ENCODE measurements at places on chromosomes 1 and 21. TPM values are rescaled to one million over a fixed set of nuclear protein-coding genes. Genes with fewer than 3 reads are reported as not detected.

DNA sequence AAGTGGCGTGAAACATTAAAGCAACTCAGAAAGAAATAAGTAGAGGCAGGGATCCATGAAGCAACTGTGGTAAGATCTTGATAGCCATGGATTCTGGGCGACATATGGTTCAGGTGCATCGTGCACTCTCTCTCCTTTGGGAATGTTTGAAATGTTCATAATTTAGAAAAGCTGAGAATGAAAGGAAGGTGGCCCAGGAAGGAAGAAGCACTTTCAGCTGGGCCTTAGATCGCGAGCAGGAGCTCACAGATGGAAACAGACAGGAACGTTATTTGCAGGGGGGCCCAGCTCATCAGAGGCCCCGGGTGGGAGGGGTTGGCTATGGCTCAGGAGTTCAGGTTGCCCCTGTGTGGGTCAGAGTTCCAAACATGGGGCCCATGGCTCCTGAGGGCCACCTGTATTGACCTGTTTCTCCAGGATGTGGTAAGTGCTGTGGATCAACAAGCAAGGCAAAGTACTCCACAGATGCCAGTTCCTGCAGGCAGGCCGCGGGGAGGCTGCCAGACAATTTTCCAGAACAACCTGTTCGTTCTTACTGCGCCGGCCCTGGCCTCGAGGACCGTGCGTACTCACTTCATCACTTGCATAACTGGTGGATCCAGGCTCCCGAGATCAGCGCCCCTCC lies 253.2 kb downstream of the TOMM20 start:
- no peak overlapping the region for H3K4me3 ChIP-seq
- H3K4me1 ChIP-seq, result peaks cover 22% of the 10 kb centered on the region

Gene HOOK1
- 16.0 TPM for total RNA-seq

Gene ETV3L
- total RNA-seq, result not detected

DNA sequence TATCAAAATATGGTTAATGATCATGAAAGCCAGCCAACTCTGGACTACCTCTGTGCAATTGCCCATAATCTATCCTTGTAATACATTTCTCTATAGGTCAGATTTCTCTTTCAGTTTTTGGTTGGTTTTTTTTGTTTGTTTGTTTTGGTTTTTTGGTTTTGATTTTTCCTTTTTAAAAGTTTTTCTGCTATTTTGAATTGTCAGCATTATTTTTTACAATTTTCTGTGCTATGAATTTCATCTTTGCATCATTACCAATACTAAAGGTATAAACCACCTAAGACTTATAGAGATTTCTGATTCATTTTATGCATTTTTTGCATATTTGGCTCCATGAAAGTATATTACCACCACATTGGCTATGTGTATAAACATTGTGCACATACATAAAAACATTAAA lies 799.6 kb downstream of the ADGRL2 start:
- H3K4me3 ChIP-seq, result no peak overlapping the region
- H3K36me3 ChIP-seq, result no peaks in the 10 kb centered on the region
- H3K27me3 ChIP-seq, result peaks cover 2% of the 10 kb centered on the region
- DNase-seq, result no peak

Gene TRMT13
- total RNA-seq, result 12.9 TPM

GRCh38 chr1:237779356-237779755 lies 111.4 kb downstream of the ZP4 start:
- H3K36me3 ChIP-seq, result no peaks in the 10 kb centered on the region
- DNase-seq, result no peak
- no peaks in the 10 kb centered on the region for H3K4me1 ChIP-seq
- H3K27me3 ChIP-seq, result no peaks in the 10 kb centered on the region
- H3K4me3 ChIP-seq, result no peak overlapping the region

DNA sequence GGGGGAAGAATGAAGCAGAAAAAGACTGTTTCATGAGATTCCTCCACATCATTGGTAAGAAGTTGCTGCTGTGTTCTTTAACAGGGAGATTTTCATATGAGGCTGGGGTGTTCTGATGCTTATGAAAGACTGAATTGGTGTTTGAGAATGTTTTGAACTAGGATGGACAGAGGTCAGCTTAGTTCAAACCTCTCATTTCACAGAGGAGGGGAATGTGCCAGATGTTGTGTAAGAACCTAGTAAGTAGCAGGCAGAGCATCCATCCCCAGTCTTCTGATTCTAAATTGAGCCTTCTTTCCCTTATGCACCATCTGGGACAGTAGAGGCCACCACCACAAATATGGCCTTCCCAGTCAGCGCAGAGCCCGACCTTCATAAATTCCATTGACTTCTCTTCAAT lies 43.7 kb downstream of the SAMD13 start:
- H3K4me1 ChIP-seq, result no peaks in the 10 kb centered on the region
- no peak overlapping the region for H3K4me3 ChIP-seq
- no peaks in the 10 kb centered on the region for H3K36me3 ChIP-seq
- no peak for DNase-seq

DNA sequence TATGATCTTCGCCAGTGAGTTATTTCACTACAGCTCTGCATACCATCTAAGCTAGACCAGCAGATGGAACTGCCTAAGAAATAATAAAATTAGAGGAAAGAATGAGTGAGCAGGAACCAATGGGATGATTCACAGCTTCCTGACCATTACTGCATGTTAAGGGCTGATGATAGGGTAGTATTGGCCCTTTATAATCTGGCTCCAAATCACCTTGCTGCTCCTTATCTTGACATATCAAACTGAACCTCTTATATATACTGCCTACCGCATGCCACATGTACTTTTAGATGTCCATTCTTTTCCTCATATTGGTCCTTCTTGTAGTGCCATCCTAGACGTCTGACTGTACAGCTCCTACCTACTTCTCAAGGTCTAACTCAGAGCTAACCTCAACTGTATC lies 524.4 kb downstream of the DPYD start:
- H3K27ac ChIP-seq, result no peak overlapping the region
- DNase-seq, result no peak
- H3K36me3 ChIP-seq, result peaks cover 21% of the 10 kb centered on the region

Gene RCAN1
- 2.9 TPM for total RNA-seq

Gene FCGR3A
- 0.19 TPM for total RNA-seq

Gene OR2T29
- not detected for total RNA-seq

GRCh38 chr1:216721863-216722262 lies 1.4 kb downstream of the ESRRG start:
- peaks cover 2% of the 10 kb centered on the region for H3K4me1 ChIP-seq
- H3K4me3 ChIP-seq, result no peak overlapping the region
- no peak overlapping the region for H3K27ac ChIP-seq
- no peak for DNase-seq
- H3K27me3 ChIP-seq, result peaks cover 18% of the 10 kb centered on the region

Gene SLC45A3
- total RNA-seq, result 0.15 TPM

DNA sequence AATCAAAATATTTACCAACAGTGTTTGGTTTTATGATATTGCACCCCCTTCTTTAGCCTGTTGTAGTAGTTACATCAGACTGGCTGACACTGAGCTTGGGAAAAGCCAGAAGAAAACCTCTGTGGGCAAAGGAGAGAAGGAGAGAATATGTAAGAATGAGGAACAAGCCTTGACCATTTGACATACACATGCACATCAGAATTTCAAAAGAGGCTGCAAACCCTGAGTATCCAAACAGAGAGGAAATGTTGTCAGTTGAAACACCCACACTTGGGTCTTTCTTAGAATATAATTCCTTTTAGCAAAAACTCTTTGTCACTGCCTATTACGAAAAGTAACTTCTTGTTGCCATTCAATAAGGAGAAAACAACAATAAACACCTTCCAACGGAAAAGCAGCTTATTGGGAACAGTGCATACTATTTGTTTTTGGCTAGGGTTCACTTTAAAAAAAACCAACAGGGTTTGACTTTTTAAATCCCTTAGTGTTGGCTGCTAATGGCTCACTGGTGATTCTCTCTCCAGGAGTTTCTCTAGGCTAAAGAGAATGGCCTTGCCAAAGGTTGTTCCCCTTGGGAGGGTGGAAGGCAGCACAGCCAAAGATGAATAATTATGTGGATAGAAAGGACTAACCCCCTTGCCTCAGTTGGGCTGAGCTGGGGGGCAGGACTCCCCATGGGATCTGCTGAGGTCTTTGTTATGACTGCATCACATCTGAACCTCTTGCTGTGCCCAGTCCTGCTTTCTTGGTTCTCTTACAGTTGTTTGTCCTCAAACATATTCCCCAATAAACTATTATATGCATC lies 48.9 kb downstream of the GORAB start:
- H3K27me3 ChIP-seq, result peaks cover 23% of the 10 kb centered on the region
- H3K27ac ChIP-seq, result no peak overlapping the region
- H3K36me3 ChIP-seq, result no peaks in the 10 kb centered on the region
- H3K4me3 ChIP-seq, result no peak overlapping the region

Gene BEST4
- total RNA-seq, result 0.79 TPM

Gene LINGO4
- total RNA-seq, result not detected

DNA sequence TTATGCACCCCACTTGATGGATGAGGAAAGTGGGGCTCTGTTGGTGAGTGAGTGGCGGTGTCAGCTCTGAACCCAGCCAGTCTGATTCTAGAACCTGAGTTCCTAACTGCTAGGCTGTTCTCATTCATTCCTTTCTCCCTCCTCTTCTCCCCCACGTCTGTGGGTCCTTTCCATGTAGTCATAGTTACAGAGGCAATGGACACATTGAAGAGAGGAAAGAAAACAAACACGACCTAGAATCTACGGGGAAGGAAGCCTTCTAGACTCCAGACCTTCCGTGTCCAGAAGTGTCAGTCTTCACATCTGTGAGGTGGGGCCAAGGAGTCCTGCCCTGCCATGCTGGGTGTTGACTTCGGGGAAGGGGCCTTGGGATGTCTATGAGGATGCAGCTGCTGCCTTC lies 115.8 kb upstream of the WNT4 start:
- no peaks in the 10 kb centered on the region for H3K36me3 ChIP-seq
- H3K4me1 ChIP-seq, result no peaks in the 10 kb centered on the region

DNA sequence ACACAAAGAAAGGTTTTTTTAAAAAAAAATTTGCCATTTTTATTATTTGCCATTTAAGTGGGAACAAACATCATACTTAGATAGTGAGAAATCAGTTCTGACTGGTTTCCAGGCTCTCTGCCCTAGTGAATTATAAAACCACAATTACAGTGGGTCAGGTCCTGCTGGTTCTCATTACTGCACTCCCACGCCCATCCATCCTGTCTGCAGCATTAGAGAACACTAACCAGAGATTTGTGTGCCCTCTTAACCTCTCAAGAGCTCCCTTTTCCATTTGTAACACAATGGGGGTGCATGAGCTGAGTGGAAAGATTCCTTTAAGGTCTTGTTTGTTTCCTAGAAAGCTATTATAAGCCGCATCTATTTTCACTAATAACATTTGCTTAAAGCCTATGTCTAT lies 489.3 kb downstream of the AMY1C start:
- no peak for DNase-seq
- H3K27ac ChIP-seq, result no peak overlapping the region
- H3K4me3 ChIP-seq, result no peak overlapping the region
- no peaks in the 10 kb centered on the region for H3K36me3 ChIP-seq
- H3K27me3 ChIP-seq, result no peaks in the 10 kb centered on the region

- peak overlapping the region; percentile 92 for H3K4me3 ChIP-seq
- H3K27me3 ChIP-seq, result no peaks in the 10 kb centered on the region
- peaks cover 66% of the 10 kb centered on the region for H3K4me1 ChIP-seq
- H3K36me3 ChIP-seq, result peaks cover 33% of the 10 kb centered on the region
- peak overlapping the region; percentile 93 for H3K27ac ChIP-seq
- peak; percentile 44 for DNase-seq
Measured at GRCh38 chr21:31660259-31660565, 719 bp downstream of the SOD1 start.

DNA sequence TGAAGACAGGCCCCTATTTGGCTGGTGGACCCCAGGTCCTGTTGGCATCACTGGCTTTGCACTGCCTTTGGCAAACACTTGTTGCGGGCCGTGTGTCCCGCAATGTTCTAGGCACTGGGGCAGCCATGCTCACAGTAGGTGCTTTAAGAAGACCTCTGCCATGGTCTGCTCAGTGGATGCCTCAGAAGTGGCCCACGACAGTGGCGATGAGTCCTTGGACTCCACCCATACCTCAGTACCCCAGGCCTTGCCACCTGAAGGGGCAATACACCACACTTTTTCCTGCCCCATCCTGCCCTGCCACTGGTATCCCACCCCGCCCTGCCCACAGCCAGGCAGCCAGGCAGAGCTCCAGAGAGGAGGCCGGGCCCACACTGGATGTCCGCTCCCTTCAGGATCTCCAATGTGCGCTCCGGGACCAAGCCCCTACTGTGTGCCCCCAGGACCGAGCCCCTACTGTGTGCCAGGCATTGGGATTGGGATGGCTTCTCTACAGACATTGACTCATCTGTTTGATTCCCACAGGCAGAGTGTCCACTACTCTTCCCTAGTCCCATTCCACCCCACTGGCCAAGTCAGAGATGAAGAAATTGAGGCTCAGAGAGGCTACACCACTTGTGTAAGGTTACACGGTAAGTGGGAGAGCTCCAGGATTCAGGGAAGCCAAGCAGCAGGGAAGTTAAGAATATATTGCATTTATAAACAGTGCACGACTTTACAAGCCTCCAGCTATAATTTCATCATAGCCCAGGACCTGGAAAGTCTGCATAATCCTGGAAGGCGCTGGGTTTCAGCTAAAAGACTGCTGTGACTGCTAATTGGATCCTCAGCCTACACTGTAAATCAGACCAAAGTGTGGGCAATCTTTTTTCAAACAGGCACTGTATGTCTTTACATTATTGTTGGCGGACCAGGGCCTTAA lies 101.6 kb downstream of the DMRTB1 start:
- no peak overlapping the region for H3K27ac ChIP-seq
- no peak overlapping the region for H3K4me3 ChIP-seq

DNA sequence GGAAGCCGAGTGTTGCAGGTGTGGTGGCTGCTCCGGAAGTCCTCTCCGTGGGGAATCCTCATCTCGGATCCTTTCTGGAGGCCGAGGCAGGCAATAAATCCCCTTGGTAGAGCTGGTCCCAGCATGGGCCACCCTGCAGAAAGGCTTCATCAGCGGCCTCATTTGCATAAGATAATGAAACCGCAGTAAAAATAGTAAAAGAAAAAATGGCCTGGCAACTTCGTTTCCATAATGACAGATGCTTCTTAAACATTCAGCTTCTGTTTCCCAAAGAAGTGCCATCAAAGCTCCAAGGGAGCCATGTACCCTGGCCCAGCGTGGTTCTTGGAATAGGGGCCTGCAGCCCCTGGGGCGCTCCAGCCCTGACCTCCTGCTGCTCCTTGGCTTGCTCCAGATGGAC lies 244.1 kb downstream of the GRIK3 start:
- H3K36me3 ChIP-seq, result no peaks in the 10 kb centered on the region
- no peak overlapping the region for H3K4me3 ChIP-seq
- DNase-seq, result no peak

Gene PTCH2
- 0.94 TPM for total RNA-seq

Gene NFASC
- total RNA-seq, result 0.20 TPM

DNA sequence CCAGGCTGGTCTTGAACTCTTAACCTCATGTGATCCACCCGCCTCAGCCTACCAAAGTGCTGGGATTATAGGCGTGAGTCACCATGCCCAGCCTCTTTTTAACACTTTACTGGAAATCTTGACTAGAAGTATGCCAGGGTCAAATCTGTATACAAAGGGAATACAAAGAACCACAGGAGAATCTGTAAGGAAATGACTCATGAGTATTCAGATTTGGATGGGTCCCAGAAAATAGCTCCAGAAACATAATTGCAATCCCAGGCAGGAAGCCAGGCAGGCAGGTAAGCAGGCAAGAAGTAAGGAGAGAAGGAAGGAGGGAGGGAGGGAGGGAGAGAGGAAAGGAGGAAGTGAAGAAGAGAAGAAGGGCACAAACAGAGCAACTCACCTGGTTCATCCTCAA lies 22.8 kb upstream of the TIAM1 start:
- no peak overlapping the region for H3K27ac ChIP-seq
- H3K4me3 ChIP-seq, result no peak overlapping the region
- DNase-seq, result no peak
- H3K4me1 ChIP-seq, result peaks cover 39% of the 10 kb centered on the region
